Lung microvascular endothelial cell (primary cell): ENCODE measurements at places on chromosomes 7 and 10. TPM values are rescaled to one million over a fixed set of nuclear protein-coding genes. Genes with fewer than 3 reads are reported as not detected.

DNA sequence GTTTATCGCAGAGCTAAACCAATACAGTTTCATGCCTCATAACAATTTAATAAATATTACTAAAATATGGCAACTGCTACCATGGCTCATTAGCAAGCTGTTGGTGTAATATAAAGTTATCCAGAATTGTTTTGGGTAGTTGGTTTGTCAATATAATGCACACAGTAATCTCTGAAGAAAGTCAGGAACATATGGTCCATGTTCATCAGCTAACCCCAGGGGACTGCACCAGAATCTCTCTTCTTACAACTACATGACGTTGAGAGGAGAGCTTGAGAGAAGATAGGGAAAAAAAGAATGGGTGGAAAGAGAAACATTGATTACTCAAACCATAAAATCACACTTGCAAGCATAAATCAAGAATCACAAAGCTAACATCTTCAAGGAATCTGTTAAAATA is 333.7 kb downstream of the NRG3 start:
- DNase-seq = no peak

DNA sequence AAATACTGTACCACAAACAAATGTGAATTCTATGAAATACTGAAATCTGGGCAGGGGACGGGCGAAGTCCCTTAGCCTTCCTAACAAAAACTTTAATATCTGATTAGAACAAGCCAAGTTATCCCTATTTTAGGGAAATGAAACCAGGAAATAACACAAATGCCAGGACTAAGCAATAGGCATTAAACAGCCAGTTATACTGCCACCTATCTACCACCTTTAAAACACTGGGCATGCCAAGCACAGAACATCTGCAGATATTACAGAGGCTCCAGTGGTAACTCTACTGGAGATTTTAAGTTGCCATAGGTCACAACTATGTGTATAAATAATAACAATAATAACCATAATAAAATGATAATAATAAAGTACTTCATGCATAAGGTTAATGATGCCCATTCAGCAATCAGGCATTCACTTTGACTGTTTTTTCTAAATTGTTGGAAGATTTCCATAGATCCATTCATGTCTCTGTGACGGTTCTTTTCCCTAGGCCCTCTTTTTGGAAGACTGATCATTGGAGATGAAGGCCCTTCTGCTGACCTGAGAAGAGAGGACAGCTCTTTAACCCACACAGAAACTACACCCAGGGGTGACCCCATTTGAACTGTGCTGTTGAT is 195.7 kb downstream of the CACNA2D1 start:
- DNase-seq = peak; percentile 70

OGA gene
- total RNA-seq = 43.8 and 64.3 TPM in 2 replicates

URGCP gene
- total RNA-seq = 14.6 and 20.0 TPM in 2 replicates

DNA sequence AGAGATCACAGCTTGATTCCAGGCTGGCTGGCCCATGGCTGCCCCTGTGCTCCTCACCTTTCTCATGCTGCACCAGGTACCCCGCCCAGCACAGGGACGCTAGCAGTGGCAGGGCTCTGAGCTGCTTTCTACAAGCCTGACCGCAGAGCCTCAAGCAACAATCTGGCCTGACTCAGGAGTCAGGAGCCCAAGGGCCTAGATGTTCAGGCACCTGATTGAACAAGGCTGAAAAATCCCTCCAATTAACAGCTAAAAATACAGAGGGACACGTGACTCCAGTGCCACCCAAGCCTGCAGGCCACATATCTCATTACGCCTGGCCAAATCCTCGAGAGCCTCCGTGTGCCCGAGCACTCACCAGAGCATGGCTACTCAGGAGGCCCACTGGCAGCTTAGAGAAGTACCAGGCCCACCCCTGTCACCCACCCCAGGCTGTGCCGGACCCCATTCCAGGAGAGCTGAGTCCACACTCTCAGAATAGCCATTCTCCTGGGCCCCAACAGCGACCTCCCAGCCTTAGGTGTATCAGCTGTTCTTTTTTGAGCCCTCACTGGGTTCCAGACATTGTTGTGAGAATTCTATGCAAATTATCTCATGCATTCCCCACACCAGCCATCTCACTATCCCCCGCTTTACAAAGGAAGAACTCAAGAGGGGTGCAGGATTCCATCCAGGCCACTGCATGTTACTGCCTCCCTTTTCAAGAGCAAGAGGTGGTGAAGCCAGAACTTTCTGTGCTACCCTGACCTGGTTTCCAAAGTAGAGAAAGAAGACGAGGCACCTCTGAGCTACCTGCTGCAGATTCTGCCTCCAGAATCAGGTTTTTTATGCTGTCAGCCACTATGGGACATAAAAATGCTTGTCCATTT is 98.3 kb downstream of the COL13A1 start:
- no peak for DNase-seq

DNA sequence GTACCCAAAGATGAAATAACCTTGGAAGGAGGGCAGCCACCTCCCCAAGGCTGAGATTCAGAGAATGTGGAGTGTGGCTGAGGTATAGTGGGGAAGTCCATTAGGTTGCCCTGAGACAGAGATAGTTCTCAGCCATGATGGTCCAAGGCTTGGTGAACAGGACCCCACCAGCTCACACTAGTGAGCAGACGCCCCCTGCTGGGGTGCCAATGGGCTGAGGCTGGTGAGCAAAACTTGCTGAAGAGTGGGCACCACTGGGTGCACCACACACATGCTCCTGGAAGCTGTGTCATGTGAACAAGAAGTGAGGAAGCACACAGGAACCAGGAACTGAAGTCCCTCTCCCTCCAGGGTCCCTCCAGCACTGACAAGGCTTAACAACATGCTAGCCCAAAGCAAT is 8.9 kb downstream of the FBXL13 start:
- DNase-seq = peak; percentile 60

KEL gene
- not detected in 2 replicates for total RNA-seq

DNA sequence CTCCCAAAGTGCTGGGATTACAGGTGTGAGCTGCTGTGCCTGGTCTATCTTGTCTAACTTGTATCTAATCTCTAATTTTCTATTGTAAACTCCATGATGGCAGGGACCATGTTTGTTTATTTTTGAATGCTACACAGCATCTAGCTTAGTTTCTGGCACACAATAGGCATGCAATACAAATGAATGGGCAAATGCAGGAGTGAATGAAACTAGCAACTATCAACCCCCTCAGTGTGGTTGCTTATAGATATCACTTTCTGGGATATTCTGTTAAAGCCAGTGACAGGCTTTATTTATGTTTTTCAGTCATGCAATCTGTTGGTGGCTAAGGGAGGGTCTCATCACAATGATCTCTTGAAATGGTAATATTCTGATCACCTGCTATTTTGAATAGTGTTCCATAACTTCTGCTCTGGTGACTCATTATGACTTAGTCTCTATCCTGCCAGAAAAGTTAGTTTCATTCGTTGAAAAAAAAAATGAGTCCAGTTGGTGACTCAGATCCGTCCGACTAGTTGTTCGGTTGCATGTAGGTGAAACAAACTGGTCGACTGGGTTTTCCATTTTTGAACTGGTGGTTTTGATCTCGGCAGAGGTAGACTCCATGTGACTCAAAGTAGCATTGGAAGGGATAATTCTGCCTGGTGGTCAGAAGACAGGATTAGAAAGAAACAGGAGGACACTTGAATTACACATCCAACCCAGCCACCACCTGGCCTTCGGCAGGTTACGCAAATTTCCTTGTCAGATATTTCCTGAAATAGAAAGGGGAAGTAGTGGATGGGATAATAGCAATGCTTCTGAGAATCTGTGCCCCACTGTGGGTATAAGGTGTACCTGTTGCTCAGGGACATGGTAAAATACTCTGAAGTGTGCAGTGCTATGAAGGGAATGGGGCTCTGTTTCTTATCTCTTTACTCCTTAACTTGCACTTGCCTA is 76.8 kb downstream of the GATA3 start:
- DNase-seq = no peak

- no peak for DNase-seq
Observed at GRCh38 chr7:162632-163297, 29.6 kb upstream of the FAM20C start.

CELF2 gene
- total RNA-seq = 3.1 and 4.2 TPM in 2 replicates

DNA sequence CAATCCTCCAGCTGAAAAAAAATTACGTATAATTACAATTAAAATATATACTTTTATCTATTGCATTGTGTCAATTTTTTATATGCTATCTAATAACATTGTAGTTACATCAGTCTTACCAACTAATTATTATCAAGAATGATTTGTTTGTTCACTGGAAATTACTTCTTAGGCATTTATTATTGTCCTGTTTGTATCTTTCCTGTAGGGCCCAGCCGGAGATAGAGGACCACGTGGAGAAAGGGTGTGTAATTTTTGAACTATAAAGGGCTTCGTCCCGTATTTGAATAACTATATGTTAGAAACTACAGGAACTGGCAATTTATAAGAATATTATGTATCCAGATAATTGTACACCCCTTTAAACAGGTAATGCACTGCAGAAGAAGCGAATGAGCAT is 4.1 kb downstream of the COL1A2 start:
- no peak for DNase-seq

GRCh38 chr10:106595281-106595680 is 569.2 kb downstream of the SORCS1 start:
- DNase-seq = no peak

GRCh38 chr10:43667761-43668386 is 19.2 kb upstream of the ZNF32 start:
- no peak for DNase-seq

LIPM gene
- not detected in 2 replicates for total RNA-seq

DNA sequence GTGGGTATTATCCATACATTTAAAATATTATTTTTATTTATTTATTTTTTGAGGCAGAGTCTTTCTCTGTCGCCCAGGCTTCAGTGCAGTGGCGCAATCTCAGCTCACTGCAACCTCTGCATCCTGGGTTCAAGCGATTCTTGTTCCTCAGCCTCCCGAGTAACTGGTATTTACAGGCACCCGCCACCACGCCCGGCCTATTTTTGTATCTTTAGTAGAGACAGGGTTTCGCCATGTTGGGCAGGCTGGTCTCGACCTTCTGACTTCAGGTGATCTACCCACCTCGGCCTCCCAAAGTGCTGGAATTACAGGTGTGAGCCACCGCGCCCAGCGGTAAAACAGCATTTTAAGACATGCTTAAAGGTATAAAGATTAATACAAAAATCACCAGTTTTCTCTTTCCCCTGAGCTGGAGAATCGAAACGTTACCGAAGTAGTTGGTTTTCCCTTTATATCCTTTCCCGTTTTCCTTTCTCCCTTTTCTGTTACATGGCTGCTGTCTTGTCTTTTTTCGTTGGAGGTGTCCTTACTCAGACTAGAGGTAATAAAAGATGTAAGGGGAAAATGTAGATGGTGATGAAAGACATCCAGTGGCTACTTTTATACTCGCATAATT is 1.7 kb downstream of the ARL5B start:
- DNase-seq = no peak

DNA sequence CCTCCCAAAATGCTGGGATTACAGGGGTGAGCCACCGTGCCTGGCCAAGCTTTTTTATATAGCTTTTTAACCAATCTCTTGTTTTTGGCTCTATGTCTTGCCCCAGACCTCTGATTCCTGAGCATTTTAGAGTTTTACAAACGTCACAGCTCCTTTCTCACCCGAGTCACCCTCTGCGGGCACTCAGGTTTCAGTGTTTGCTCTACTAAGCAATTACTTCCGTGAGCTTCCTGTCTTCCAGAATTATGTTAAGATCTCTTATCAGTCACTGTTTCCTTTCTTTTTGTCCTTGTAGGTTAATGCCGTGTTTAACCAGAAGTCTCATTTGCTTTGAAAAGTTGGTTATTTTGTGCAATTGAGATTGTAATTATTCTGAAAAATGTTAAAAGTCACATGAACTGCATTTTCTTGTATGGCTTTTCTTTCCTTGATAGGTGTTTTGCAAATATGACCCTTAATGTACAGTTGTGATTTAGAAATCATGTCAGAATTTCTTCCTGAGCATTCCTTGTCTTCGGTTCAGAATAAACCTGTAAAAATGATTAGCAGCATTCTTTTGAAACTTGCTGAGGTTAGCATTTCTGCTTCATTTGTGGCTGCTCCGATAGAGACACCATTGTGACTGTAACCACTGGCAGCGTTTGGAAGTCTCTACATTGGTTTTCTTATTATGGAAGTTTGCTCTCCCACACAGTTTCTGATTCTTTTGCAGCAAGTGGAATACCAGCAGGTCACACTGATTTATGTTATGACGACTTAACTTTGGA is 4.5 kb upstream of the HKDC1 start:
- DNase-seq = peak; percentile 51

DNA sequence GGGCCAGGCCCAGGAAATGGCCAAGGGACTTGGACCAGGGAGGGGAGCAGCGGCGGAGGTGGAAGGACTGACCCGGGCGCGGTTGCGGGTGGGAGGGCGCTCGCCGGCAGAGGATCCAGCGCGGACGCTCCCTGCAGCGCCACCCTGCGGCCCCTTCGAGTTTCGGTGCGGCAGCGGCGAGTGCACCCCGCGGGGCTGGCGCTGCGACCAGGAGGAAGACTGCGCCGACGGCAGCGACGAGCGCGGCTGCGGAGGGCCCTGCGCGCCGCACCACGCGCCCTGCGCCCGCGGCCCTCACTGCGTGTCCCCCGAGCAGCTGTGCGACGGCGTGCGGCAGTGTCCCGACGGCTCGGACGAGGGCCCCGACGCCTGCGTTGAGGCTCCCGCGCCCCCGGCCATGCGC is 16.8 kb upstream of the ZNF467 start:
- DNase-seq = peak; percentile 25

GRCh38 chr10:2012209-2012608 is 274.9 kb upstream of the ADARB2 start:
- no peak for DNase-seq

- peak; percentile 56 for DNase-seq
Observed at GRCh38 chr10:25493122-25493893, 318.5 kb downstream of the GPR158 start.

DNA sequence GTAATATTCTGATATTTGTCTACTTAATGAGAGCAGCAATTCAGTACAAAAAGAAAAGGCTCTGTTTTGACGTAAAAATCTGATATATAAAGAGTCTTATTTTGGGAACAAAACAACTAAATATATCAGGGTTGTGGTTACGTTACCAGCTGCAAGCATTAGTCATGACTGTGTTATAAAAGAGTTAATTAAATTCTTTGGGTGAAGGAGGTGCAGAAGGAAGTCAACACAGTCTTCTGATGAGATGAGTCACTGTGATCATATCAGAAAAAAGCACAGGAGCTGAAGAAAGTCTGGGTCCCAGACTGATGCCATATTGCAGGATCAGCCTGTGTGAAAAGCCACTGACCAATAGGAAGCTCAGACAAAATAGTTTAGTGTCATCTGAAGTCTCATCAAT is 234.3 kb upstream of the TEX47 start:
- peak; percentile 12 for DNase-seq

DNA sequence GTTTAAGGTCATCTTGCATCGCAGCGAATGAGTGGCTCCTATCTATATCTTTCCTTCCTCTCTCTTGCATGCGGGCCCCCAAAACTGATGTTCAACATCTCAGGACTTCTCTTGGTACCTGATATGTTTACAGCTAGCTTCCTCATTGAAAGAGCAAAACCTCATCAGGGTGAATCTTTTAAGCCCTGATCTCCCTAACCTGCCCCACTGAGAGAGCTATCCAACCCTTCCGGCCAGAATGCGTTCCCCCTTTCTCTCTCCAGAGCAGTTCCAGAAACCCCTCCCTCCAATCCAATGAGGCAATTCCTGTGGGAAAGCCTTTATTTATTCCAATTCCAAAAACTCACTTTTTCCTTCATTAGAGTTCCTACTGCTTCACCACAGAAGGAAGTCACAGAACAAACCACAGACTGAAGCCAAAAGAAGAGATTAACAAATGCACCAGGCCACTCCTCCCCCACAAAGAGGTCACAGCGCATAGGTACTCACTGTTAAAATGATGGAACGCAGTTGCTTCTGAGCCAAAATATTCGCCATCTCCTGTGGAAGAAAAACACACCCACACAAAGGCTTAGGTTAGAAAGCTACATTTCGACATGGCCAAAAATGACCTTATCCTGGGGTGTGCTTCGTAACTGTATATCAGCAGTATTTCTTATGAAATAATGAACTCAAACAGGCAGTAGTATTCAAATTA is 232.4 kb downstream of the ELMO1 start:
- peak; percentile 7 for DNase-seq
